ENCODE measurements at places on chromosomes 6 and 20.

DNA sequence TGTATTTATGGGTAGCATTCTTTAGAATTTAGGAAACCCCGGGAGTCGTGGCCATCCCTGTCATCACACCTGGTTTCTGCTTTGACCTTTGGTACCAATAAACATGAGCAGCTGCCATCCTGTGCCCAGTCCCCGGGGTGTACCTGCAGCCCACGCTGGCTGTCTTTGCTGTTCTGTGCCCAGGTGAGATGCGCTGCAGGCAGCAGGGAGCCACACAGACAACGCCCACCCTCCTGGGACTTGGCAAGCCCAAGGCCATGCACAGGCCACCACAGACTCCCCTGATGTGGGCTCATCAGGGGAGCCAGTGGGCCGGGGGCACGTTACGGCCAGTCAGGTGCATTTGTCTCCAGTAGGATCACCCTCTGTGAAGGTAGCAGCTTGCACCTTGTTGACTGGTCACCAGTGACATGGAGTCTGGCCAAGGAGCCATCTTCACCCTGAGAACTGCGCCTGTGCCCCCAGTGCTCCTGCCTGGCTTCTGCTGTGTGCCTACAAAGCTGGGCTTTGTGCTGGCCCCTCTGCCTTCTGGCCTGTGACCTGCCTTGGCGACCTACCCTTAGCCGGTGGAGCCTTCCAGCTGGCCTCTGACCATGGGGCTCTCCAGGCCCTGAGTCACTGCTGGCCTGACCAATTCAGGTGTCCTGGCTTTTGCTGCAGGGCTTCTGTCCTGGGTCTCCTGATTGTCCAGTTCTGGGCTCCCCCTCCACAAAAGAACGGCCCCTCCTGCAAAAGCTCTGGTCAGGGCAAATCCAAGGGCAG lies 14.2 kb upstream of the UNC93A start:
- no peaks in the 10 kb centered on the region for H3K27me3 ChIP-seq
- peak; percentile 29 for DNase-seq
- no peaks in the 10 kb centered on the region for H3K4me1 ChIP-seq

DNA sequence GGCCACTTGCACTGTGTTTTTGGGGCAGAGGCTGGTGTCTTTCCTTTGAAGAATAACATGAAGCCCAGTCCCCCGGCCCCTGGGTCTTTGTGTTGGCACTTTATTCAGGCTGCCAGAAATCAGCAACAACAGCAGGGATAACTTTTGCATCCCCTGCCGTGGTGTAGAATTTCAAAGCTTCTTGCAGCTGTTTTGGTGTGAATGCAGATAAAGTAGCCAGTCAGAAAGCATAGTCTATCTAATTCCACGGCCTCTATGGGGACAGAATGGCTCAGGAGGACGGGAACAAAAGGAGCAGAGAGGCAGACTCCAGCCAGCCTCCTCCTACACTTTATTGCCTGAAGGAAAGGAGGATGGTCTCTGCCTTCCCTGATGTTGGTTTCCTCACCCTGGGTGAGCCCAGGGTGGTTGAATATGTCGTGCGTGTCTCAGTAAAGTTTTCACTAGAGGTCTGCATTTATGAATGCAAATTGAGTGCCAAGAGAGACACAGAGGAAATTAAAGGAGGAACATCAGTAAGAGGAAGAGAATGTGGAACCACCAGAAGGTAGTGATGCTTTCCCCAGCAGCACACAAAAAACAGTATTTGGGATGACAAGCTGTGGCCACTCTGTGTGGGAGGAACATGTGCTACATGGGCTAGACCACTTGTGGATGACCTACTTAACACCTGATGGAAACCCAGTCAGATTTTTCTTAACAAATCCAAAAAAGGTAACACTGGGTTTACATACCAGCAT lies 125.9 kb upstream of the TRAF3IP2 start:
- H3K36me3 ChIP-seq, result no peaks in the 10 kb centered on the region
- H3K27ac ChIP-seq, result no peak overlapping the region
- H3K27me3 ChIP-seq, result no peaks in the 10 kb centered on the region
- no peak overlapping the region for H3K4me3 ChIP-seq
- peaks cover 17% of the 10 kb centered on the region for H3K4me1 ChIP-seq

DNA sequence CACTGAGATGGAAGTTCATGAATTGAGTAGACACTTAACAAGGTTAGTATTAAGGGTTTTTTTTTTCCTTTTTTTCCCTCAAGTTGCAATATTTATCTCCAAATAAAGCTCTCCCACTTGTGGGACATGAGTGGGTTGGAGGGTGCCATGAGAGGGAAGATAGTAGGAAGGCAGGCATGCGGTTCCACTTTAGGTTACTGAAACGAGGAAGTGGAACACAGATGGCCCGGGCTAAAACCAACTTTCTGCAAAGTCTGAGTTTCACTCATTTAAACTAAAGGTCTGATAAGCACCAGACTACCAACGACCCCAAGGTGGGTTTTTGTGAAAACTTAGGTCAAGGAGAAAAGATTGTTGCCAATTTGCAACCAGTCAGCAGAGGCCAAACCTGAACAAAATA lies 42.2 kb downstream of the TBC1D7 start:
- no peaks in the 10 kb centered on the region for H3K27me3 ChIP-seq
- peaks cover 8% of the 10 kb centered on the region for H3K36me3 ChIP-seq

DNA sequence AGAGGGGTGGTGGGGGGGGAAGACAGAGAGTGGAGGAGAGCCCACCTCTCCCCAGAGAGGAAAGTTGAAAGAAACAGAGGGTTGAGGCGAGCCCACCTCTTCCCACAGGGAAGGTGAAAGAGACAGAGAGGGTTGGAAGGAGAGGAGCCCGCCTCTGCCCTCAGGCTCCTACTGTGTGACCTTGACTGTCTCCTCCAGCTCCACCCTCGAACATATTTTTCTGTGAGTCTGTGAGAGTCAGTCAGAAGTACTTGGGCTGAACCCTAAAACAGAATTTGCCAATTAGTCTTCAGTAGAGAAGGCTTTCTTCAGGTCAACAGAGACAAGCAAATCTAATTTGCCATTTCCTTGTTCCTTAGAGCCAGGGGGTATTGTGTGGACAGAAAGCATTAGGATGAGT lies 153.7 kb upstream of the SNX9 start:
- H3K36me3 ChIP-seq, result no peaks in the 10 kb centered on the region
- no peaks in the 10 kb centered on the region for H3K27me3 ChIP-seq
- peak overlapping the region; percentile 78 for H3K27ac ChIP-seq
- DNase-seq, result no peak
- no peak overlapping the region for H3K4me3 ChIP-seq
- peaks cover 24% of the 10 kb centered on the region for H3K4me1 ChIP-seq

Measured in vagina (tissue), 2 donors.